Stomach (tissue), 19 donors: ENCODE measurements at places on chromosomes 12 and 14. TPM values are rescaled to one million over a fixed set of nuclear protein-coding genes. Genes with fewer than 3 reads are reported as not detected.

GRCh38 chr12:27505109-27505508 is 18.9 kb upstream of the PPFIBP1 start:
- no peak overlapping the region for H3K4me3 ChIP-seq
- no peaks in the 10 kb centered on the region for H3K27me3 ChIP-seq
- no peak overlapping the region for H3K27ac ChIP-seq
- DNase-seq = no peak

GRCh38 chr14:84225268-84225667 is 1304.7 kb upstream of the FLRT2 start:
- no peak overlapping the region for H3K27ac ChIP-seq
- DNase-seq = peak; percentile 86
- no peaks in the 10 kb centered on the region for H3K4me1 ChIP-seq

DNA sequence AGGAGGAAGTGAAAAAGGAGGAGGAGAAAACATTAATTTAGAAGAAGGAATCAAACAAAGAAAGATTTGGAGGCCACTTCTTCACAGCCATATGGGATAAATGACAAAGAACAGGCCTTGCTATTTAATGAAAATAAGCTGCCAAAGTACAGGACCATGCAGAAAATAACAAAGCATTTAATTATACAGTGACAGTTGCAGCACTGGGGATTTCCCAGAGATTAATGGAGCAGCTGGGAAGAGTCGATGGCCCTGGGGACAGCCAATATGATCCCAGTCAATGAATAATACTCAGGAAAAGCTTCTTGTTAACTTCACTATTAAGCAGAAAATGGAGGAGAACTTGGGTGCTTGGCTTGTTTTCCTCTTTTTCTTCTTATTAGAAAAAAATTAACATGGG is 34.6 kb downstream of the RERG start:
- H3K36me3 ChIP-seq = no peaks in the 10 kb centered on the region
- DNase-seq = peak; percentile 69
- H3K4me3 ChIP-seq = no peak overlapping the region
- peaks cover 7% of the 10 kb centered on the region for H3K4me1 ChIP-seq

- DNase-seq = no peak
- H3K27me3 ChIP-seq = no peaks in the 10 kb centered on the region
- no peak overlapping the region for H3K4me3 ChIP-seq
- H3K27ac ChIP-seq = no peak overlapping the region
- H3K4me1 ChIP-seq = peaks cover 6% of the 10 kb centered on the region
Measured at GRCh38 chr14:34718750-34719304, 4.4 kb upstream of the CFL2 start.

- no peaks in the 10 kb centered on the region for H3K27me3 ChIP-seq
- no peak for DNase-seq
- H3K4me1 ChIP-seq = peaks cover 9% of the 10 kb centered on the region
- H3K27ac ChIP-seq = no peak overlapping the region
Measured at GRCh38 chr12:104536841-104537240, 80.1 kb downstream of the CHST11 start.

- H3K27me3 ChIP-seq = no peaks in the 10 kb centered on the region
- H3K36me3 ChIP-seq = no peaks in the 10 kb centered on the region
- H3K4me1 ChIP-seq = no peaks in the 10 kb centered on the region
Measured at GRCh38 chr12:75578546-75578945, 67.1 kb upstream of the KRR1 start.

DNA sequence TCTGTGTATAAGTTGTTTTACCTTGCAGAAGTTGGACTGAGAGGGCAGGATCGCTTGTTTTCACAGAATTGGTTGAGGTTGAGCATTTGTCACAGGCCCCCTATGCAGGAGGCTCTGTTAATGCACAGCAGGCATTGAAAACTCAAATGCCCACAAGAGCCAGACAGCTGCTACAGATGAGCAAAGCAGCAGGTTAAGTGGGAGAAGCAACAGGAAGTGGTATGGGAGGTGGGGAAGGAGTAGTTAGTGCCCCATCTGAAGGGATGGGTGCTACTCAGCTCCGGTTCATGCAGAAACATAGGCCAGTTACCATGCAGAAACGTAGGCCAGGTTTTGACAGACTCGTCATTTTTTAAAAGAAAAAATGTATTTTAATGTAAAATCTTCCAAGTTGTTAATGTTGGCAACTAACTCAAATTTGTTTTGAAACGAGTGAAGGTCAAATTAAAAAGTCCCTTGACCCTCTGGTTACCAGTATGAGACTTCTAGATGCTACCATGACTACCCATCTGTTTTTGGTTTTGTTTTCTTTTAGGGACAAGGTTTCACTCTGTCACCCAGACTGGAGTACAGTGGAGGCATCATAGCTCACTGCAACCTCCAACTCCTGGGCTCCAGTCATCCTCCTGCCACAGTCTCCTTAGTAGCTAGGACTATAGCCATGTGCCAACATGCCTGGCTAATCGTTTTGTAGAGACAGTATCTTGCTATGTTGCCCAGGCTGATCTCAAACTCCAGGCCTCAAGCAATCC is 84.7 kb upstream of the FRMD6 start:
- no peaks in the 10 kb centered on the region for H3K4me1 ChIP-seq
- no peak overlapping the region for H3K4me3 ChIP-seq
- no peak overlapping the region for H3K27ac ChIP-seq
- DNase-seq = no peak

- no peaks in the 10 kb centered on the region for H3K27me3 ChIP-seq
- DNase-seq = no peak
- no peak overlapping the region for H3K27ac ChIP-seq
- no peaks in the 10 kb centered on the region for H3K4me1 ChIP-seq
Measured at GRCh38 chr12:26162905-26163304, 32.5 kb upstream of the SSPN start.

DNA sequence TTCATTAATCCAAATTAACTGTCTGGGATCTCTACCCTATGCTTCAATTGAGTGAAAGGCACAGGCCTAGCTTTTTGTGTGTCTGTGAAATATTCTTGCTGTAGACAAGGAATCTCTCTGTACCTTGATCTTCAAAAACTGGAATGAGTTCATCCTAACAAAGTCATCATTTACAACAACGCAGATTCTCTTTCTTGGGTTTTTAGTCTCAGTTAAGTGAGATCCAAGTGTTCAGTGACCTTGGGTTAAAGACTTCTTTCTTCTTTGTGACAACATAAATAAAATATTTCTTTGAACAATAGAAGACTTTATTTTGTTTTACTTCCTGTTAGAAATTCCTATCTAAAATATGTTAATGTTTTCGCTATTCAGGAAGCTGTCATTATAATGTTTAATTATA is 192.2 kb upstream of the LMNTD1 start:
- DNase-seq = no peak
- no peaks in the 10 kb centered on the region for H3K27me3 ChIP-seq

- no peaks in the 10 kb centered on the region for H3K27me3 ChIP-seq
- no peaks in the 10 kb centered on the region for H3K4me1 ChIP-seq
- DNase-seq = no peak
Measured at GRCh38 chr12:68823696-68824095, 15.7 kb downstream of the MDM2 start.

GRCh38 chr12:86601550-86602308 is 345.5 kb upstream of the MGAT4C start:
- H3K27ac ChIP-seq = no peak overlapping the region
- H3K4me3 ChIP-seq = no peak overlapping the region
- H3K4me1 ChIP-seq = no peaks in the 10 kb centered on the region
- H3K27me3 ChIP-seq = no peaks in the 10 kb centered on the region

- H3K27ac ChIP-seq = no peak overlapping the region
- DNase-seq = no peak
Measured at GRCh38 chr14:32403688-32404087, 74.6 kb downstream of the AKAP6 start.

DNA sequence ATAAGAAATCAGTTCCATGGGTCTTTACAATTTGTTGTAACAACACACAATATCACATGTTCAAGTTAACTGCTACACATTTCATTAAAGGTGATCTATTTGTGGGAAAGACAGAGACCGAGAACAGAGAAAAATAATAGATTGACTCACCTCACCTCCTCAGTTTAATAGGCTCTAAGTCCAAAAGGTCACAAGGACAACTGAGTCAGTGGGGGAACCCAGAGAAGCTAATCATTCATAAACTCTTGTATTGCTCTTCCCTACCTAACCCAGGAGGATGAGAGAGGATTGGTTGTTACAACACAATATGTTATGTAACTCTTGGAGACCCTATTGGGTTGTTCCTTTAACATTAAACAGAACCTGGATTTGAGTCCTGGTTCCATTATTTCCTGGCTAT is 72.2 kb upstream of the CRY1 start:
- H3K27ac ChIP-seq = no peak overlapping the region
- H3K4me1 ChIP-seq = no peaks in the 10 kb centered on the region
- no peak overlapping the region for H3K4me3 ChIP-seq
- no peaks in the 10 kb centered on the region for H3K36me3 ChIP-seq
- DNase-seq = no peak
- peaks cover 17% of the 10 kb centered on the region for H3K27me3 ChIP-seq

DNA sequence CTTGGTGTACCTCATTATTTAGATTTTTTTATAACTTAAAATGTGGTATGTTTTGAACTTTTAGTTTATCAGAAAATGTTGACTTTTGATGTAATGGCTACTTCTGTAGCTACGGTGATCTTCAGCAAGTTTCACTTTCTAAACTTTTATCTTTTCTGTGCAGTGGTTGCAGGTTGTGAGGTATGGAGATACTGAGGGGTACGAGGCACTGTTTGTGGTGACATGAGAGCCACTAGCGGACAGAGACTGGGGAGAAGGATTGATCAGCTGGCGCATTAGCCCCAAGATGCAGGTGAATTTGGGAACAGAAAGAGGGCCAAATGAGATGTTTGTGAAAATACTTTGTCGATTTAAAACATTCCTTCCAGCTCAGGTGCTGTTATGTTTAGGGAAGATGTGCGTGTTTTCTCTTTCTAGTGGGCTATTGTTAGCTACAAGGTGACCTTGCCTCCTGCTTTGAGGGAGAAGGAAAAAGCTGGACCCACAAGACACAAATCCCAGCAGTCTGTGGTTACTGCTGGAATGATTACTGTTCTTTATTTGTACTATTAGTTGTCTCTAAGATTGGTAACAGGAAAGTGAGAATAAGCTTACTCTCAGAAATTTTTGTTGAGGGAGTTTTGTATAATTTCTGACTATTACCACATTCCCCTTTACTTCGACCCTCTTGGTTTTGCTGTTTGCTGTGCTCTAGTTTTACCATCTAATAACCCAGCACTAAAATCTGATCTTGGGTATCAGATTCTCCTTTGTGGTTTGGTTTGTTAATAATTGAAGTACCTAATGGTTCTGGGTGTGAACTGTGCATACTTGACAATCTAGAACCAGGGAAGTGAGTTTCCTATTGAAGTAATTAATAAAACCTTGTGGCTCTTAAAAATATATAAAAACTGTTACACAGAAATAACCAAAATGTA is 61.7 kb downstream of the FBXO34 start:
- H3K27ac ChIP-seq = peak overlapping the region; percentile 72
- H3K36me3 ChIP-seq = no peaks in the 10 kb centered on the region
- H3K27me3 ChIP-seq = no peaks in the 10 kb centered on the region
- H3K4me1 ChIP-seq = peaks cover 72% of the 10 kb centered on the region
- peak; percentile 38 for DNase-seq
- peak overlapping the region; percentile 21 for H3K4me3 ChIP-seq

DNA sequence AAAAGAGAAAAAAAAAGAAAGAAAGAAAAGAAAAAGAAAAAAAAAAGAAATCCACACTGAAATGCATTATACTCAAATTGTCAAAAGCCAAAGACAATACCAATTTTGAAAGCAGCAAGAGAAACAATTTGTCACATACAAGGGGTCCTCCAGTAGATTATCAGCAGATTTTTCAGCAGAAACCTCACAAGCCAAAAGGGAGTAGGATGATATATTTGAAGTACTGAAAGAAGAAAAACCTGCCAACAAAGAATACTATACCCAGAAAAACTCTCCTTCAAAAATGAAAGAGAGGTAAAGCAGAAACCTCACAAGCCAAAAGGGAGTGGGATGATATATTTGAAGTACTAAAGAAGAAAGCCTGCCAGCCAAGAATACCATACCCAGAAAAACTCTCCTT is 37.1 kb upstream of the ANO6 start:
- H3K36me3 ChIP-seq = peaks cover 11% of the 10 kb centered on the region
- no peak overlapping the region for H3K27ac ChIP-seq

- H3K4me1 ChIP-seq = peaks cover 69% of the 10 kb centered on the region
- H3K36me3 ChIP-seq = peaks cover 20% of the 10 kb centered on the region
- H3K27me3 ChIP-seq = no peaks in the 10 kb centered on the region
- H3K27ac ChIP-seq = peak overlapping the region; percentile 100
- H3K4me3 ChIP-seq = no peak overlapping the region
- DNase-seq = peak; percentile 95
Measured at GRCh38 chr14:68784226-68784910, 8.5 kb downstream of the ZFP36L1 start.

Gene PTPRO
- total RNA-seq = not detected

Gene ADAMTS20
- 0.55 TPM for total RNA-seq

Gene RBP5
- not detected for total RNA-seq
